AML-193 (cell line): ENCODE measurements at places on chromosomes 11 and 22.

DNA sequence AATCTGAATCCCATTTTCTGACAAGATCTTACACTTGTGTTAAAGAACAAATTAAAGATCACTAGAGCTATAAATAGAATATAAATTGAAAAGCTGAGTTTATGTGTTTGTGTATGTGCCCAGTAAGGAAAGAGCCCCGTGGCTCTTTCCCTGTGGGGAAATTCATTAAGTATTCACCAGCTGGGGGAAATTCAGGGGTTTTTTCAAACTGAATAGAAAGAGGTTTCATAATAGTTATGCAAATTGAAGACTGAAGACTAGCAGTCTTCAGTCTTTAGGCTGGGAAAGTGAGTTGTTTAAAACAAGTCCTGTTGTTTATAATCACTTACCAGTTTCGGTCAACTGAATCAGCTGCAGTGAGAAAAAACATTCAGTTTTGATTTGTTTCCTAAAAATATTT lies 11.3 kb upstream of the MS4A7 start:
- peak; percentile 37 for DNase-seq

DNA sequence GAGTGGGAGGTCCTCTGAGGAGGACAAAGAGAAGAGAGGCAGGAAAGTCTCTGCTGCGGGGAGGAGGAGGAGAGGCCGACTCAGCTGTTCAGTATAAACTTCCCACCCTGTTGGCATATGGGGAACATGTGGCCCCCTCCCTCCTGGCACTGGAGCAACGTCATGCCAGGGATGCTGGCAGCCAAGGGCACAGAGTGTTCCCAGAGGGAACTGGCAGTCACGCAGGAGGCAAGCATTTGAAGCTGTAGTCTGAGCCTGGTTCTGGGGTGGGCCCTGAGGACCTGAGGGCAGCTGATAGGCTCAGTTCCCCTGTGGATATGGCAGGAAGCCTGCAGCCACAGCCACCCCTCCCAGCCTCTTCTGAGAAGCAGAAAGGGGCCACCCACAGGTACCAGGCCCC lies 67.1 kb upstream of the TSPAN18 start:
- DNase-seq: no peak

DNA sequence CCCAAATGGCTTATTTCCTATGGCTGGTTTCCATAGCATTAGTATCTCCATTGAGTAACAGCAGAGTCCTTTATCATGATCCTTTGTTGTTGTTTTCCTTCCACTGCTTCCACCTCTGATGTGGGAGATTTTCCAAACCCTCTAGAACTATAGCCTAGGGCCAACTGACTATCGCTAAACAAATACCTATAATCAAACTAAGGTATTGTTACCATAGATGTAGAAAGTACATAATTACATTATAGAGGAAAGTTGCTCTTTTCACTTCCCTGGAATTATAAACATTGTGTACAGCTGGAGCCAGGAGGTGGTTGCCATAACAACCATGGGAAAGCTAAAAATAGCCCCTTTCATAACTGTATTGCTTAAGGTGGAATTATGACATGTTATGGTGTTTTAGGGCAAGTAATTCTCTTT lies 47.0 kb upstream of the ALKBH3 start:
- DNase-seq: no peak

DNA sequence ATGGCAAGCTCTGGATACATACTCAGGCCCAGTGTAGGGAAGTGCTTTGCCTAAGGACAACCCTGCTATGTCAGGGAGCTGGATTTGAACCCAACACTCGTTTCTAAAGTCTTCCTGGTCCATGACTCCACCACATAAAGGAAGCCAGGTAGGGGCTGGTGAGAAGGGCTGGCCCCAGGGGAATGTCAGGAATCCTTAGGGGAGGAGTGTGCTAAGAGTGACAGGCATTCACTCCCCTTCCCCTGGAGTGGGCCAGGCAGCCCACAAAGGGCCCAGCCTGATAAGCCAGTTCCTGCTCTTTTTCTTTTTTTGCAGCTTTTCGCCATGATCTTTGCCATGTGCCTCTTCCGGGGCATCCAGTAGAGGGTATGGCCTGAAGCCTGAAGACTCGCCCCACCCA lies 21.9 kb downstream of the TP53I11 start:
- no peak for DNase-seq

DNA sequence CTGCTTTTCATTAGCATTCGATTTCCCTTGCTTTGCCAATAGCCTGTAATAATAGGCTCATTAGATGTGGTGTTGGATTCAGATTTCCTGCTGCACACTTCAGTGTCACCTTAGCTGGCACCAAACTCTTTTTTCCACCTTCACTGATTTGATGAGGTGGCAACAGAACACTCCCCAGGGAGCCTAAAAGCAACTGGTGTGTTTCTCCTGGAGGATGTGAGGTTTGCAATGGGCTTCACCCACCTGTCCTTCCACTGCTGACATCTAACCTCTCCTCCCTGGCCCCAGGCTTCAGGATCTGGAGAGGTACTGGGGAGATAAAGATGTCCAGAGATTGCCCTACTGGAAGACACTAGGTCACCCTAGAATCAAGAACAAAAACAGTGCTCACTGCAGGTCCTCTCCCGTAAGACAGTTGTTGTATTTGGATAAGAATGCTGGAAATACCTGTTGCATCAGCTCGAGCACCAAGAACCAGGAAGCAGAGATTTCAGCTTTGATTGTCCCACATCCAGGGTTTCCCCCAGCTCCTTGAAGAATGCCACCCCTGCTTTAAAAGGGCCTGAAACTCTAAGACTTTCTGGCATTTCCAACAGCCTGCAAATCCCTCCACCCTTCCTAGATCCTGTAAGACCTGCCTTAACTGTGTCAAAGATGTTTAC lies 96.9 kb downstream of the SLC1A2 start:
- no peak for DNase-seq

GRCh38 chr22:50498322-50498890 lies 9.1 kb downstream of the LMF2 start:
- DNase-seq: peak; percentile 67

- DNase-seq: no peak
Measured at GRCh38 chr11:2208691-2209369, 37.2 kb upstream of the TH start.

DNA sequence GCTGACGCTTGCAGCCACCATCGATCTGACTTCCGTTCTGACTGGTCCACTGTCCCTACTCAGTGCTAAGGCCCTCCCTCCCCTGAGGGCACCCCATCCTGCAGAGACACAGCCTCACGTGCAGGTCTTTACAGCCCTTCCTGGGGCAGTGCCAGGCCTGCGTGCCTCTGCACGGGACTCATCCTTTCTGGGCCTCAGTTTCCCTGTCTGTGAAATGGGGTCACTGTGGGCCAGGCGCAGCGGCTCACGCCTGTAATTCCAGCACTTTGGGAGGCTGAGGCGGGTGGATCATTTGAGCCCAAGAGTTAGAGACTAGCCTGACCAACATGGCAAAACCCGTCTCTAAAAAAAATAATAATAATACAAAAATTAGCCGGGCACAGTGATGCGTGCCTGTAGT lies 17.8 kb upstream of the PARVG start:
- DNase-seq: no peak

DNA sequence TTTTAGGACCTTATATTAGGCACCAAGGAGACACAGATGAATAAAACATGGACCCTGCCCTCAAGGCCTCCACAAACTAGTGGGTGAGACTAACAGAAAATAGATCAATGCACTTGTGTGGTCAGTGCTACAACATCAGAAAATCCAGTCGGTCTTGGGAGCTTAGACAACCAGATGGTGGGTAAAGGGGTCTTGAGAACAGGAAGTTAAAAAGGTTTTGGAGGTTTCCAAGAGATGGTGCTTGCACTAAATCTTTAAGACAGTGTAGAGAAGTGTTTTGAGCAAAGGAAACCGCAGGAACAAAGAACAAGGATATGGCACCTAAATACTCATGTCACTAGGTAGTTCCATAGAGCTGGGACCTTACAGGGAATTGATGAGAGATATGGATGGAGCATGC lies 56.2 kb downstream of the GALNT18 start:
- DNase-seq: no peak

DNA sequence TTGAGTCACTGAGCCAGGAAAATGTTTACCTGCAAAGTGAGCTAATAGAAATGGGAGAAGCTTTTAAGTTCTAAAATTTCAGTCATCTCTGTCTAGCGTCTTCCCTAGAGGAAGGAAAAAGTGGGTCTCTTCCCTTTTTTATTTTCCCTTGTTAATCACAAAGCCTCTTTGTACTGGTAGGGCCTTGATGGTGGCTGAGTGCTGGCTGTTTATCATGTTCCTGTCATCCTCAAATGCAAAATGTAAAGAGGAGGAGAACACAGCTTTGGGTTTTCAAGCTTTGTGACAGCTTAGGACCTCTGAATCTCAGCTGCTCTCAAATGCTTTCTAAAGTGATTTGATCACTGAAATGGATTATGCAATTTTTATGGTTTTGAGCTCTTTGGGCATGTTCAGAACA lies 222.0 kb downstream of the TMEM135 start:
- no peak for DNase-seq

DNA sequence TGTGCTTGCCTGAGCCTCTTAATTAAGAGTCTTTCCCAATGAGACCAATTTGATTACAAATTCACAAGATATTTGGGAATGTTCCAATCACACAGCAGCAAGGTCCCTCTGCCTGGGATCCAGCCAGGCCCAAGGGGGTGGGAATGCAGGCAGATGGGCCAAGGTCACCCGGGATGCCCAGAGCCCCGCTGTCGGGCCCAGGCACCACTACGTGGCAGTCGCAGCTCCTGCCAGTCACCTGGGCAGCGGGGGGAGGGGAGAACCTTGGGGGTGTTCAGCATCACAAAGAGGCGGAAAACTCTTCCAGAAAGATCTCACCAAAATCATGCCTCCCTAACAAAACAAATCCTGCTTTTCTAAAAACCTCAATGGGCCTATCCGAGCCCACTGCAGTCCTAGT lies 30.9 kb downstream of the PPM1F start:
- no peak for DNase-seq

DNA sequence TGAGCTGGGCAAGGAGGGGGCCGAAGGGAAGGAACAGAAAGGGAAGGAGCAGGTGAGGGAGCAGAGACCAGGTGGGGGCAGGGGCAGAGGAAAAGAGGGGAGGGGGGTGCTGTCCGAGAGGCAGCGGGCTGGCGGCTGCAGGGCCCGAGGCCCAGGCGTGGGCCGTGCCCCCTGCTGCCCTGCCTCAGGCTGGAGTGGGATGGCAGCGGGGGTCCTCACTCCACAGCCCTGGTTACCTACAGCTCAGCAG lies 2.3 kb downstream of the IGF2 start:
- DNase-seq: no peak

- no peak for DNase-seq
Measured at GRCh38 chr11:125999234-125999880, 53.5 kb downstream of the VSIG10L2 start.

DNA sequence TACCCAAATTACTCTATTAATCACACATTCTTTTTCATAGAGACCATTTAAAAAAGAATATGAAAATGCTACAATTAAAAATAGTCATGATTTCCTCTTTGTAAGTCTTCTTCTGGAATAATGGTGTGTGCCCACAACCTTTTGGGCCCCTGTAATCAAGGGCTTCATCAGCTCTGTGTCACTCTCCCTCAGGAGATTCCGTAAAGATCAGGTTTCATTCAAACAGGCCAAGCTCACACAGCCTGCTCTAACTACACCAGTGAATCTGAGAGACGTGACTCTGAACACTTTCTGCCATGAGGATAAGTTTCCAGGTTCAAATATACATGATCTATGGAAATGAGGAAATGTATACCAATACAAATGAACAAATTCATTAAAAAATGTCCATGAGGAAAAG lies 9.5 kb downstream of the DRICH1 start:
- no peak for DNase-seq

GRCh38 chr11:613369-613968 lies 2.3 kb downstream of the IRF7 start:
- DNase-seq: no peak

DNA sequence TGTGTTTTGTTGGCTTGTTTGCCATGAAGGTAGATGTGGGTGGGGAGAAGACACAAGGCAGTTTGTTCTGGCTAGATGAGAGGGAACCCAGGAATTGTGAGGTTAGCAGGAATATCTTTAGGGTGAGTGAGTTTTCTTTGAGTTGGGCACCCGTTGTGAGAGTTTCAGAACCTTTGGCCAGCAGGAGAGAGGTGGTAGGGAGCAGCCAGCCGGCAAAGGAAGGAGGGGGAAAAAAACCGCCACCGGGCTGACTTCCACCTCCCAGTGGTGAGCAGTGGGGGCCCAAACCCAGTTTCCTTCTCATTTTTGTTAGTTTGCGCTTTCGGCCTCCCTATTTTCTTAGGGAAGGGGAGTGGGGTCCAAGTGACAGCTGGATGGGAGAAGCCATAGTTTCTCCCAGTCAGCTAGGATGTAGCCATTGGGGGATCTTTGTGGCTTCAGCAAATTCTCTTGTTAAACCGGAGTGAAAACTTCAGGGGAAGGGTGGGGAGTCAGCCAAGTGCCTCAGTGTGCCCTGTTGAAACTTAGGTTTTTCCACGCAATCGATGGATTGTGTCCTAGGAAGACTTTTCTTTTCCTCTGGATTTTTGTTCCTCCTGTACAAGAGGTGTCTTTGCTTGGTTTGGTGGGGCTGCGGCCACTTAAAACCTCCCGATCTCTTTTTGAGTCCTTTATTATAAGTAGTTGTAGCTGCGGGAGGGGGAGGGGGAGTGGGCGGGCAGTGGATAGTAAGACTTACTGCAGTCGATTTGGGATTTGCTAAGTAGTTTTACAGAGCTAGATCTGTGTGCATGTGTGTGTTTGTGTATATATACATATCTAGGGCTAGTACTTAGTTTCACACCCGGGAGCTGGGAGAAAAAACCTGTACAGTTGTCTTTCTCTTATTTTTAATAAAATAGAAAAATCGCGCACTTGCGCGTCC lies 1.1 kb upstream of the GCAT start:
- DNase-seq: peak; percentile 24

DNA sequence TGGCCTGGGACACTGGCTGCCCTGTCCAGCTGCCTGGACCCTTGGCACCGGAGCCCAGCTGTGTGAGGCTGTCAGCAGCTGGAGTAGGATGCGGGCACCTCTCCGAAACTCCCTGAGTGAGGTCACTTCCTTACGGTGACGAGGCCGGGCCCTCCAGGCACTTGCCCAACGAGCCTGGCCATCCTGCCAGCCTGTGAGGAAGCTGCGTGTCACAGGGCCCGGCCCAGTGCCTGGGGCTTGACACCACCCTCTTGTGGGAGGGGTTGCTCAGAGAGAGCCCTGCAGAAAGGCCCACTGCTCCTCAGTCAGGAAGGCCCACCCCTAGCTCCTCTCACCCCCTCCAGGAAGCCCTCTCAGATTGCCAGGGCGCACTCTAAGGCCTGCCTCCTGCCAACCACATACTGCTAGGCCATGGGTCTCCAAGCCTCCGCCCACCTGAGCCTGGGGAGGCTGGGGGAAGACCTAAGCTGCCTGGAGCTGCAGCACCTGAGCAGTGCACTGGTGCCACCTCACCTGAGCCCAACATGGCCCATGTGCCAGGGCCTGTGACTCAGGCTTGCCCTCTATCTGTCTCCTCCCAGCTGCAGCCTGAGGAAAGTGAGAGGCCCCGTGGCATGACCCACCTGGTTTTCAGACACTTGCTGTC lies 4.3 kb upstream of the PHLDA2 start:
- DNase-seq: peak; percentile 90

GRCh38 chr11:130313383-130314183 lies 1.1 kb downstream of the ZBTB44 start:
- no peak for DNase-seq
